ENCODE measurements at places on chromosomes 12 and 14. TPM values are rescaled to one million over a fixed set of nuclear protein-coding genes. Genes with fewer than 3 reads are reported as not detected.

GRCh38 chr12:89709157-89709994 lies 738 bp upstream of the ATP2B1 start:
- peaks cover 23% of the 10 kb centered on the region for H3K4me1 ChIP-seq
- H3K27me3 ChIP-seq, result no peaks in the 10 kb centered on the region
- peak; percentile 99 for DNase-seq

Gene RIPK3
- total RNA-seq, result 1.2 TPM

DNA sequence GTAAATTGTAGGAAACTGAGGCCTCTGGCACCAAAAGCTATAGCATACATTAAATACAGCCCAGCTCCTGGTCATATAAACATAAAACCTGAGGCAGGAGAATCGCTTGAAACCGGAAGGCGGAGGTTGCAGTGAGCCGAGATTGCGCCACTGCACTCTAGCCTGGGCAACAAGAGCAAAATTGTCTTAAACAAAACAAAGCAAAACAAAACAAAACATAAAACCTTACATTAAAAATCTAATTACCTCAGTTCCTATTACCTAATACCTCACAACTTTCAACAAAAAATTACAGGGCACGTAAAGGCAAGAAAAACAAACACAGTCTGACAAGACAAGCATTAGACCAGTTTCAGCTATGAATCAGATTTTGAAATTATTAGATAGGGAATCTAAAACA lies 36.7 kb downstream of the TMEM116 start:
- H3K27me3 ChIP-seq, result no peaks in the 10 kb centered on the region
- no peak overlapping the region for H3K4me3 ChIP-seq
- H3K4me1 ChIP-seq, result no peaks in the 10 kb centered on the region
- H3K36me3 ChIP-seq, result no peaks in the 10 kb centered on the region
- no peak for DNase-seq

- peaks cover 2% of the 10 kb centered on the region for H3K27me3 ChIP-seq
- no peak for DNase-seq
- no peaks in the 10 kb centered on the region for H3K4me1 ChIP-seq
- no peak overlapping the region for H3K4me3 ChIP-seq
Observed at GRCh38 chr14:70237710-70238109, 49.0 kb upstream of the SLC8A3 start.

DNA sequence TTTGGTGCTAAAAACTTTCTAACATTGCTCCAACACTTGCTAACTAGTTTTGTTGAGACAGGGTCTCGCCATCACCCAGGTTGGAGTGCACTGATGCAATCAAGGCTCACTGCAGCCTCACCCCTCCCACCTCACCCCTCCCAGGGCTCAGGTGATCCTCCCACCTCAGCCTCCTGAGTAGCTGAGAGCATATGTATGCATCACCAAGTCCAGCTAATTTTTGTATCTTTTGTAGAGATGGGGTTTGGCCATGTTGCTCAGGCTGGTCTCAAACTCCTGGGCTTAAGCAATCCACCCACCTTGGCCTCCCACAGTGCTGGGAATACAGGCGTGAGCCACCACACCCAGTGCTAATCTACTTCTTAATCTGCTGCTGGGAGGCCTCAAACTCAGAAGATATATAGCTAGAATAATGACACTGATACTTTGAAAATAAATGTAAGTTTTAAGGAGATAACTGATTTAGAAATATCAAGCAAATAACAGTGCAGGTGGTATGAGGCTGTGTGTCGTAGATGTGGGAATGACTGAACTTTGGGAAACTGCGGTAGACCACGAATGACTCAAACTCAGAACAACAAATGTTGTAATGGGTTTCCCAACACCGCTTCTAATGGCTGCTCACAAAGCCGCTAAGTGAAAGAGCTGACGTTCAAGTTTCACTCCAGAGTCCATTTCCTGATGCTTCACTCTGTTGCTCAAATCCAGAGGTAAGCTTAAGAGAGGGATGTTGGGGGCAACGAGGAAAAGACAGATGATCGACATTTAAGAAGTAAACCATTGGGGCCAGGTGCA lies 10.0 kb downstream of the TMCC3 start:
- H3K36me3 ChIP-seq, result no peaks in the 10 kb centered on the region
- H3K4me3 ChIP-seq, result no peak overlapping the region
- H3K27me3 ChIP-seq, result no peaks in the 10 kb centered on the region
- H3K4me1 ChIP-seq, result peaks cover 66% of the 10 kb centered on the region
- DNase-seq, result no peak

DNA sequence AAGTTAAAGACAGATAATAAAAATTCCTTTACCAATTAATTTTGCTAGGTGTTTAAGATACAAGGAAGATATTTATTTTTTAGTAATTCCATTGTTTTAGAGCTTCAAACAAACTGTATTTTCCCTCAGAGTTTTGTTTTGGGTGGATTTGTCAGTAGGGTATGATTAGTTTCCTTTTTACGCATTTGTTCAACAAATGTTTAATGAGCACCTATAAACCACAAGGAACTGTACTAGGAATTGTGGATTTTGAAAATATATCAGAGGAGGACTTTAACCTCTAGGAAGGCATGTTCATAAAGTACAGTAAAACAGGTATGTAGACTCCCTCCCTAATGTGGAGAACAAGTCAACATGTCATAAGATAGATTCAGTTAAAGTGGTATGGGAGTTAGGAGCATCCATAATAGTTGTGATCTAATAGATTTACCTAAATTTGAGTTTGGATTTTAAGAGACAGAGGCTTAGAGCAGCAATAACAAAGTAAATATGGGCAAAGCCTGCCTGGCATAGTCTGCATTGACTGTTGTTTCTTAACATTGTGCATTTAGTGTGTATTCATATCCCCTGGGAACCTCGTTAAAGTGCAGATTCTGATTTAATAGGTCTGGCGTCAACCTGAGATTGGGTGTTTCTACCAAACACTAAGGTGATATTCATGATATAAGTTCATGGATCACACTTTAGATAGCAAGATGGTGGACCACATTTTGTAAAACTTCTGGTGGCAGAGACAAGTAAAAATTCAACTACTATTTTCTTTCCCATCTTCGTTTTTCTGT lies 232.0 kb downstream of the ERC1 start:
- no peak overlapping the region for H3K27ac ChIP-seq
- no peaks in the 10 kb centered on the region for H3K36me3 ChIP-seq
- no peaks in the 10 kb centered on the region for H3K27me3 ChIP-seq
- no peak overlapping the region for H3K4me3 ChIP-seq
- DNase-seq, result no peak
- H3K4me1 ChIP-seq, result peaks cover 14% of the 10 kb centered on the region

DNA sequence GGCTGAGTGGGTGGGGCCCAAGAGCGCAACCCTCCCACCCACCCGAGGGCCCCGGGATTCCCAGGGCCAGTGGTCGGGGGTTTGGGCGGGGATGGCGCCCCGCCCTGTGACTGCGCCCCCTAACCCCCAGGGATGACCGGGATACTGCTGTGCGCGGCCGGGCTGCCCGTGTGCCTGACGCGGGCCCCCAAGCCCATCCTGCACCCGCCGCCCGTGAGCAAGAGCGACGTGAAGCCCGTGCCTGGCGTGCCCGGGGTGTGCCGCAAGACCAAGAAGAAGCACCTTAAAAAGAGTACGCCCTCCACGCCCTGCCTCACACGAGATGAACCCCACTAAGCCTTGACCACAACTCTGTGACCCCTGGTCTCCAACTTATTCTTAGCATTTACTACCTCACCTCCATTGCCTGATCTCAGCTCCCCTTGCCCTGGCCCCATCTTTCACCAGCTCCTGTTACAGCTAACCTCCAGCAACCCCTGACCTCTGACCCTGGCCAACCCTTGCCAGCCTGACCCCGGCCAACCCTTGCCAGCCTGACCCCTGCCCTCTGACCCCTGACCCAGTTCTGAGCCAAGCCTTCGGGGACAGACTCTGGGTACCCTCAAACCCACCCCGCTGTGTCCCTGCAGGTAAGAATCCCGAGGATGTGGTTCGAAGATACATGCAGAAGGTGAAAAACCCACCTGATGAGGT lies 37.0 kb downstream of the DTX1 start:
- H3K4me1 ChIP-seq, result no peaks in the 10 kb centered on the region
- H3K27me3 ChIP-seq, result no peaks in the 10 kb centered on the region
- H3K4me3 ChIP-seq, result no peak overlapping the region
- no peaks in the 10 kb centered on the region for H3K36me3 ChIP-seq

DNA sequence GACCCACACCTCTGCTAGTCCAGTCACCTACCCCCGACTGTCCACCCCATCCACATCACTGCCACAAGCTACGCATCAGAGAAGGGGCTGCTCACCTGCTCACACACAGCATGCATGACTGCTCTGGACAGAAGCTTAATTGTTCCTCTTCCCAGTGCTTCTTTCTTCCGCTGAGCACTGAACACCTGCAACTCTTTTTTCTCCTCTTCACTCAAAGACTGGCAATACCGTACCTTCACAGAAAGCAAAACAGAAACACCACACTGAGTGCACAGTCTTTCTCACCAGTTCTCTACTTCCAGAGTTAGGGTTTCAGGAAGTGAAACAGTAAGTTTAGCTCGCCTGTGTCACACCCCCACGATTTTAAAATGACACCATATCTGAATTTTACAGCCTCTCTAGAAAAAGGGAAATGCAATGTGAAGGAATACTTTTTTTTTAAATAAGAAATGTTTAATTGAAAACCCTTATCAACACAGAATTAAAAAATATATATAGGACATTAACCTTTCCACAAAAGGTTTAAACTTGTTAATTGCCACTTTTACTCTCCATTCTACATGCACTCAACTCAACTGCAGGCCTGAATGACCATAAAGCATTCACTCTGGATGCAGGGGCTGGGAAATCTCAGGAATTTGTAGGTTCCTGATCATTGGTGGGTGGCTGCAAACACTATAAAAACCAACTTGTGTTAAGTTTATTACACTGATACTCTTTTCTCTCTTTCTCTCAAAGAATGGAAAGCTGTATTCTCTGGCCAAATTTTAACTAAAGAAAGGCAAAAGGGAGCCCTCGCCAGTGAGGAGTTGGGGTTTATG lies 120.0 kb downstream of the PRICKLE1 start:
- H3K4me3 ChIP-seq, result no peak overlapping the region
- no peak overlapping the region for H3K27ac ChIP-seq
- peaks cover 4% of the 10 kb centered on the region for H3K36me3 ChIP-seq
- peaks cover 4% of the 10 kb centered on the region for H3K4me1 ChIP-seq
- no peaks in the 10 kb centered on the region for H3K27me3 ChIP-seq
- DNase-seq, result no peak

Gene KRT85
- not detected for total RNA-seq

DNA sequence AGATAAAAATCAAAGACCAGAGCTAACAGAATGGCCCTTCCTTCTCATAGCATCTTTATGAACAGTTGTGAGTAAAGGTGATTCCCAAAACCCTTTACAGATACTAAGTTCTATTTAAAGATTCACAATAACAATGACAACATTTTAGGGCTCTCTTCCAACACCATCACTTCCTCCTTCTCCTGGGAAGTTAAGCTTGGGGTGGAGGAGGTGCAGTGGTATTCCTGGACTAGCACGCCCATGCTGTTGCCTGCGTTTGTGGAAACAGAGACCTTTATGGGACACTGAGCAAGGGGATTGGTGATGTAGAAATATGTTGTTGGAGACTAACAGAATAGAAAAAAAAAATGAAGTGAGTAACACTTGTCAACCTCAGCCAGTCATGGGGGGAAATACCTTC lies 22.5 kb downstream of the SYNE2 start:
- peak overlapping the region; percentile 54 for H3K27ac ChIP-seq
- H3K4me3 ChIP-seq, result no peak overlapping the region

GRCh38 chr14:69199786-69200185 lies 8.5 kb downstream of the EXD2 start:
- no peaks in the 10 kb centered on the region for H3K4me1 ChIP-seq
- no peak overlapping the region for H3K27ac ChIP-seq
- no peaks in the 10 kb centered on the region for H3K36me3 ChIP-seq

Gene CLEC14A
- 17.9 TPM for total RNA-seq

DNA sequence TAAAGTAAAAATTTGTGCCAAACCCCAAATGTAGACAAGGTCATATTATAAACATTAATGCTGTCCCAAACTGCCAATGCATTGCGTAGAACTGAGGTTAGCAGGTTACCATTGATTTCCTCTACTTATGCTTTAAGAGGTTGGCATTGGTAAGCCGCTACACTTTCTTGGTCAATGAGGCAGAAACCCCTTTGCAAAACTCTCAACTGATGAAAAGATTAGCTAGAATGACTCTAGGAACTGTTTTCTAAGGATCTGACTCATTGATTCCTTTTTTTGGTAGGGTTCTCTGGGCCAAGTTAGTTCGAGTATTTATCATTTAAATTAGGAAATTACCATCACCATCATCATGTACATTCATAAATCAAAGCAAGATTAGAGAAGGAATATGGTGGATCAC lies 44.6 kb downstream of the HMGA2 start:
- H3K36me3 ChIP-seq, result no peaks in the 10 kb centered on the region
- no peaks in the 10 kb centered on the region for H3K4me1 ChIP-seq
- H3K4me3 ChIP-seq, result no peak overlapping the region
- H3K27ac ChIP-seq, result no peak overlapping the region

DNA sequence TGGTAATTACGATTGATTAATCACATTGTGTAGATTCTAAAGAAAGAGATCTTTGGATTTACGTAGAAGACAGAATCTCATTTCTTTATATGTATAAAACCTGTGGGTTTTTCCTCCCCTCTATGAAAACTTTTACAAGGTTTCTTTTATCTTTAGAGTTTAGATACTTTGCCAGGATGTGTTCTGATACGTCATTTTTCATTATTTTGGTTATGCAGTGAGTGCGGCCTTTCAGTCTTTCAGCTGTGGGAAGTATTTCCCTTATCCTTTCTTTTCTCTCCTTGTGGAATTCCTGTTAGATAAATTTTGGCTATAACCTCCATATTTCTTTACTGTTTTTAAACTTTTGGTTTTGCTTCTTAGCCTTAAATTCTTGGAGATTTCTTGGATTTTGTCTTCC lies 92.7 kb downstream of the TTLL5 start:
- no peaks in the 10 kb centered on the region for H3K27me3 ChIP-seq
- H3K4me3 ChIP-seq, result no peak overlapping the region
- H3K36me3 ChIP-seq, result no peaks in the 10 kb centered on the region
- DNase-seq, result no peak
- H3K27ac ChIP-seq, result no peak overlapping the region

- H3K4me1 ChIP-seq, result no peaks in the 10 kb centered on the region
- no peaks in the 10 kb centered on the region for H3K27me3 ChIP-seq
- DNase-seq, result no peak
- H3K36me3 ChIP-seq, result no peaks in the 10 kb centered on the region
- H3K27ac ChIP-seq, result no peak overlapping the region
- H3K4me3 ChIP-seq, result no peak overlapping the region
Observed at GRCh38 chr12:69073035-69073434, 140.1 kb upstream of the CPM start.

Gene RASSF9
- total RNA-seq, result 4.1 TPM

Gene AKAP5
- total RNA-seq, result 0.13 TPM

Gene DDN
- total RNA-seq, result 11.2 TPM

GRCh38 chr14:61668282-61668681 lies 27.0 kb upstream of the HIF1A start:
- H3K4me1 ChIP-seq, result no peaks in the 10 kb centered on the region
- no peak overlapping the region for H3K4me3 ChIP-seq
- no peak overlapping the region for H3K27ac ChIP-seq
- no peak for DNase-seq

Gene EIF2S3B
- total RNA-seq, result 1.1 TPM

- H3K27ac ChIP-seq, result no peak overlapping the region
- H3K27me3 ChIP-seq, result no peaks in the 10 kb centered on the region
- no peaks in the 10 kb centered on the region for H3K36me3 ChIP-seq
- H3K4me3 ChIP-seq, result no peak overlapping the region
- no peaks in the 10 kb centered on the region for H3K4me1 ChIP-seq
Observed at GRCh38 chr12:104121001-104121400, 17.0 kb downstream of the NFYB start.

Gene ANG
- 1.3 TPM for total RNA-seq
